Neural progenitor cell (in vitro differentiated cells): ENCODE measurements at places on chromosomes 7 and 10. TPM values are rescaled to one million over a fixed set of nuclear protein-coding genes. Genes with fewer than 3 reads are reported as not detected.

DNA sequence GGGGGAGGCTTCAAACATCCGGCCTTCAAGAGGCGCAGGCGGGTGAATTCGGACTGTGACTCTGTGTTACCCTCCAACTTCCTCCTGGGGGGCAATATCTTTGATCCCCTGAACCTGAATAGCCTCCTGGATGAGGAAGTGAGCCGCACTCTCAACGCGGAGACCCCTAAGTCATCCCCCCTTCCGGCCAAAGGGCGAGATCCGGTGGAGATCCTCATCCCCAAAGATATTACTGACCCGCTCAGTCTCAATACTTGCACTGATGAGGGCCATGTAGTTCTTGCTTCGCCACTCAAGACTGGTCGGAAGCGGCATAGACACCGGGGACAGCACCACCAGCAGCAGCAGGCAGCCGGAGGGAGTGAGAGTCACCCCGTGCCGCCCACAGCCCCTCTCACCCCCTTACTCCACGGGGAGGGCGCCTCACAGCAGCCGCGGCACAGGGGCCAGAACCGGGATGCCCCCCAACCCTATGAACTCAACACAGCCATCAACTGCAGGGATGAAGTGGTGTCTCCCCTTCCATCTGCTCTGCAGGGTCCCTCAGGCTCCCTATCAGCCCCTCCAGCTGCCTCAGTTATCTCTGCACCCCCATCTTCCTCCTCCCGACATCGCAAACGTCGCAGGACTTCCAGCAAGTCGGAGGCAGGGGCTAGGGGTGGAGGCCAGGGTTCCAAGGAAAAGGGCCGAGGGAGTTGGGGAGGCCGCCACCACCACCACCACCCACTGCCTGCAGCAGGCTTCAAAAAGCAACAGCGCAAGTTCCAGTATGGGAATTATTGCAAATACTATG, 1.1 kb downstream of the MEPCE start:
- DNase-seq = peak; percentile 18
- H3K4me1 ChIP-seq = peaks cover 32% of the 10 kb centered on the region
- peak overlapping the region; percentile 98 for H3K27ac ChIP-seq
- H3K4me3 ChIP-seq = peak overlapping the region; percentile 71
- H3K36me3 ChIP-seq = no peaks in the 10 kb centered on the region

GRCh38 chr10:112248584-112249295, 34.5 kb upstream of the TECTB start:
- no peak overlapping the region for H3K4me3 ChIP-seq
- H3K4me1 ChIP-seq = no peaks in the 10 kb centered on the region
- no peak overlapping the region for H3K27ac ChIP-seq

- H3K36me3 ChIP-seq = peaks cover 4% of the 10 kb centered on the region
- DNase-seq = peak; percentile 76
- H3K27me3 ChIP-seq = peaks cover 75% of the 10 kb centered on the region
- peaks cover 32% of the 10 kb centered on the region for H3K4me1 ChIP-seq
Measured at GRCh38 chr10:75402486-75403143, 1.1 kb upstream of the ZNF503 start.

Gene SFR1
- 15.5 and 18.2 TPM in 2 replicates for total RNA-seq

Gene GOLGA7B
- total RNA-seq = 0.09 TPM in 1 of 2 replicates, not detected in the other

DNA sequence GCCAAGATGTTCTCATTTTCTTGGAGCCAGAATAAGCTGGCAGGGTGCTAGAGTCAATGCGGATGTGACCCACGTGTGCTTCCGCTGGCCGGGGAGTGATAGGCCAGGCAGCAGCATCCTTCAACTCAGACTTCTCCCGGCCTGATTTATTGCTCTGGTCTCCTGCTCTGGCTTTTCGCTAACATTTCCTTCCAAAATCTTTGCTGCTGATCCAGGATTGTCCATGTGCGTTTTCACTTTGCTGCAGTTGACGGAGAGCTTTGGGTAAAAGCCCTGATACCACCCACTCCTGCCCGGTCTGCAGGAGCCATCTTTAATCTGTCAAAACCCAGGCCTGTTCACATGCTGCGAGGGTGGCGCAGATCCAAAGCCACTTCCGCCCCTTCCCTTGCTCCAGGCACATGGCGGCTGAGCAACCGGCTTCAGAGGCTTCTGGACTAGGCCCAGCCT, 106.8 kb downstream of the CYP26A1 start:
- DNase-seq = no peak
- no peak overlapping the region for H3K27ac ChIP-seq
- H3K4me3 ChIP-seq = no peak overlapping the region
- no peaks in the 10 kb centered on the region for H3K4me1 ChIP-seq

DNA sequence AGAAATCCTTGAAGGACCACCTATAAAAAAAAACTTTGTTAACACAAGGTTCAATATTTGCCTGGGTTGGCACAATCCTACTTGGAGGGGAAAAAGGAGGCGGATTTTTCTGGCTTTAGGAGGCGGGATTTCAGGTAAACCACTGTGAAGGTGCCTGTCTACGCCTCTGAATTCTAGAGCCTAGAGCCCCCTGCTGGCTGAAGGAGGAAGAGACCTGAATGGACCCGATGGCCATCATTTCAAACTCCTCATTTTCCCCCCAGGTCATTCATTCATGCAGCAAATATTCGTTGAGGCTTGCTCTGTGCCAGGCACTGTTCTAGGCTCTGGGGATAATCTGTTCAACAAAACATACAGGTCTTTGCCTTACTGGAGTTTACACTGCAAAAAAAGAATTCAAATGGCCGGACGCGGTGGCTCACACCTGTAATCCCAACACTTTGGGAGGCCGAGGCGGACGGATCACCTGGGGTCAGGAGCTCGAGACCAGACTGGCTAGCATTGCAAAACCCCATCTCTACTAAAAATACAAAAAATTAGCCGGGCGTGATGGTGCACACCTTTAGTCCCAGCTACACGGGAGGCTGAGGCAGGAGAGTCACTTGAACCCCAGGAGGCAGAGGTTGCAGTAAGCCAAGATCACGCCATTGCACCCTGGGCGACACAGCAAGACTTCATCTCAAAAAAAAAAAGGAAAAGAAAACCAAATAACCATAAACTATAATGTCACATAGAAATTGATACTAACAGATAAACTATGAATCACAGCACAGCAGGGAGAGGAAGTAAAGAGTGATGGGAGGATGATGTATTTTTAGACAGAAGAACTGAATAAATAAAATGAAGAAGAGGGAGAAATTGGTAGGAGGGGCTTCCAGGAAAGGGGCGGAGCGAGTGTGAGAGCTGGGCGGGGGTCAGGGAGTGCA, 90.1 kb upstream of the NFE2L3 start:
- peak; percentile 84 for DNase-seq
- no peaks in the 10 kb centered on the region for H3K27me3 ChIP-seq
- no peaks in the 10 kb centered on the region for H3K4me1 ChIP-seq
- H3K36me3 ChIP-seq = no peaks in the 10 kb centered on the region

DNA sequence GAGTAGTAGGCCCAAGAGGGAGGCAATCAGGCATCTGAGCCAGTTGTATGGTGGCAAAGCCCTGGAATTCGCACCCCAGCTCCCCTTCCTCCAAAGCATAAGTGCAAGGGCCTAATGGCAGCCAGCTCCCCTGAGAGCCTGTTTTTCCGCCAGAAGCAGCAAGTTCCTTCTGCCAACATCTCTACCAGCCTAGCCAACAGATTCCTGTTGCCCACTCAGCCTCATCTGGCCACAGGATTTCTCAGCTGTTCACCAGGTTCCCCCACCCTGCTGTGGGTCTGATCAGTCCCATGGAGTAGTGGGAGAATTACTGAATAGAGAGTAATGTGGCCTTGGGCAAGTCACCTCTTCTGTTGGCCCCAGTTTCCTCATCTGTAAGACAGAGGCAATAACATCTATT, 186.2 kb upstream of the PDE1C start:
- no peak overlapping the region for H3K4me3 ChIP-seq
- peaks cover 12% of the 10 kb centered on the region for H3K27me3 ChIP-seq
- no peaks in the 10 kb centered on the region for H3K36me3 ChIP-seq
- peaks cover 15% of the 10 kb centered on the region for H3K4me1 ChIP-seq
- no peak overlapping the region for H3K27ac ChIP-seq
- DNase-seq = no peak

GRCh38 chr10:100888957-100889356, 23.8 kb upstream of the SLF2 start:
- H3K27me3 ChIP-seq = peaks cover 4% of the 10 kb centered on the region
- peaks cover 4% of the 10 kb centered on the region for H3K4me1 ChIP-seq
- H3K27ac ChIP-seq = no peak overlapping the region
- DNase-seq = no peak
- H3K4me3 ChIP-seq = no peak overlapping the region
- no peaks in the 10 kb centered on the region for H3K36me3 ChIP-seq

Gene PKD2L1
- total RNA-seq = not detected in 2 replicates
